Stimulated activated naive CD4-positive, alpha-beta T cell treated with Interleukin-2 at 50 U/mL for 16 hours (primary cell): ENCODE measurements at places on chromosomes 2 and 18.

GRCh38 chr2:30259827-30260679 lies 28.7 kb downstream of the LBH start:
- DNase-seq: no peak

- DNase-seq: no peak
Measured at GRCh38 chr2:230797515-230798495, 66.9 kb upstream of the ITM2C start.

DNA sequence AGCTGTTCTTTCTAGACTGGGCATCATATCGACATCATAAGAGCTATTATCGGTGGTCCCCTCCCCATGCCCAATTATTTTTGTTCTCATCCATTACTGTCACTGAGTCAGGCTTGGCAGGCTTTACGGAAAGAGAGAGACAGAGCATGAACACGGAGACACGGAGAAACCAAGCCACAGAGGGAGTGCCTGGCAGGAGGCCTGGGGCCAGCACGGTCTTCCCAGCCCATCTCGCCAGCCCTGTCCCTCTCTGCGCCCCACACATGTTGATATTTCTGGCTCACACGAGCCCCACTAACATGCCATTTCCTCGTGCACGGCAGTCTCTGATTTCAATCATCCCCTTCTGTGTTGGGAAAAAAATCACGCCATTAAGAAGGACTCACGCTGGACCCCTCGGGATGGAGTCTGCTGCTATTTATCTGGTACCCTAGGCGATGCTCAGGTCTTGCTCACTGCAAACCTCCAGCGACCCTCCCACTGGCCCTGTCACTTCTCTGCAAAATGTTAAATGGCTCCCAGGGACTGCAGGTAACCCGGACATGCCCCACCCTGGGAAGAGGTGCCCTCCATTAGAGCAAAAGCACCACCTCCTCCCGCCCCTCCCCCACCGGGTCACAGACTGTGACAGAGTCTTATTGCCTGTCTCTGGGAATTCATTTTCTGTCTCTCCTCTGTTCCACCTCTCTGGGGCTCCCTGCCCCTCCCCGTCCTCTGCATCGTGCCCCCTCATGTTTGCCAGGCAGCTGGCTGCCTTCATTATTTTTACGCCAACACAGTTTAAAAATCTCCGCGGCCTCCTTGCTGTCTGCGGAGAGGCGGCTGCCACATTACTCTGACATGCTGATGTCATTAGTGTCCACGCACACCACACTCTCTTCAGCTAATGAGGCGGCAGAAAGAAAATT lies 40.1 kb upstream of the GBX2 start:
- no peak for DNase-seq

GRCh38 chr18:37577051-37577611 lies 11.5 kb upstream of the CELF4 start:
- DNase-seq: no peak

DNA sequence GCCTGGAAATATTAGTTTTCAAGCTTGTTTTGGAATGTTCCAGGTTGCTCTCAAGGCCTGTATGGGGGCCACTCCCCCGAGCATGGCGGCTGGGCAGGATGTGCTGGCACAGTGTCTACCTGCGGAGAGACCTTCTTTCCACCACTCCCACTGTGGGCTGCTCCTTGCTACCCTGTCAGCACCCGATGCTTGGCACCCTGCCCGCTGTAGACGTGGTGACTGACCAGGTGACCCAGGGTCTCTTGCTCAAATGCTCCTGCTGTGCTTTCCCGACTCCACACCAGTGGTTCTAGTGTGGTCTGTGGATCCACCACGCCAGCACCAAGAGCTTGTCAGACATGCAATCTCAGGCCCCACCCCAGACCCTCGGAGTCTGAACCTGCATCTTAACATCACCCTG lies 213.3 kb downstream of the SH3BP4 start:
- DNase-seq: no peak

GRCh38 chr2:177767768-177768167 lies 304.8 kb downstream of the PDE11A start:
- DNase-seq: no peak

DNA sequence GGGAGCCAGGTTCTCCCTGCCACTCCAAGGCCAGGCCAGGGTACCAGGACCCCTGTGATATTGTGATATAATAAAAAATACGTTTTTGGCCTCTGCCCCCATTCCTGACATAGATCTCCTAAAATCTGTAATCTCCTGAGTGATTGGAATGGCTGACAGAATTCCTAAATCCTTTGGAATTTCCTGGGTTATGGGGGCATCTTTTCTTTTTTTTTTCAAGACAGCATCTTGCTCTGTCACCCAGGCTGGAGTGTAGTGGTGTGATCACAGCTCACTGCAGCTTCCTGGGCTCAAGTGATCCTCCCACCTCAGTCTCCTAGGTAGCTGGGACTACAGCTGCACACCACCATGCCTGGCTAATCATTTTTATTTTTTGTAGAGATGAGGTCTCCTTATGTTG lies 26.2 kb upstream of the TUBB6 start:
- DNase-seq: no peak

GRCh38 chr18:14945984-14946383 lies 198.0 kb downstream of the ANKRD30B start:
- no peak for DNase-seq

GRCh38 chr2:173355866-173356508 lies 1.3 kb downstream of the CDCA7 start:
- peak; percentile 3 for DNase-seq

DNA sequence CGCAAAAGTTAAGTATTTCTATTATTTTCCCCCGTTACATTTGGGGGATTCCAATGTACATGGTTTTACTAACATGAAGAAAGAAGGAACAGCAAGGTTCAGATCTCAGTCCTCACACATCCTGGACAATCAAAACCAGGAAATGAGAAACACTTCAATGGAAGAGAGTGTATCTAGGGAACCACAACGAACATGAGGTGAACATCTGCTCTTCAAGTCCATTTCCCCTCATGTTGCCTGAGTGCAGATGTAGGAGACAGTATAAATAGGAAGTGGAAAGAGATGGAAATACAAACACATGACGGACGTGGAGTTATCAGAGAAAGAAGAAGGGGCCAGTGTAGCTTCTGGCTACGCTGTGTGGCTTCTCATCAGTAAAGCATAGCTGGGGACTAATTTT lies 52.6 kb downstream of the CHN1 start:
- DNase-seq: no peak

GRCh38 chr2:196170213-196170605 lies 1.2 kb downstream of the STK17B start:
- peak; percentile 38 for DNase-seq

DNA sequence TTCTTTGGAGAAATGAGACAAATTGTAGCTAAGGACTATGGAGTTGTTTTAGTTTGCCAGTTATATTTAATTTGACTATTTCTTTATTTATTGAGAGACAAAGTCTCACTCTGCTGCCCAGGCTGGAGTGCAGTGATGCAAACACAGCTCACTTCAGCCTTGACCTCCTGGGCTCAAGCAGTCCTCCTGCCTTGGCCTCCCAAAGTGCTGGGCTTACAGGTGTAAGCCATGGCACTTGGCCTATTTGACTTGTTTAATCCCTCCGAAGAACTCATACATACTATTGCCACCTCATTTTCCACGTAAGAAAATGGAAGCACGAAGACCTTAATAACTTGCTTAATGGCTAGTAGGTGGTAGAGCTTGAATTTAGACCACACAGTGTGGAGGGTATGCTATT lies 988 bp upstream of the RNF144A start:
- no peak for DNase-seq

GRCh38 chr18:79781331-79781941 lies 16.3 kb upstream of the KCNG2 start:
- no peak for DNase-seq

GRCh38 chr2:16324544-16324937 lies 341.1 kb downstream of the CYRIA start:
- DNase-seq: no peak

DNA sequence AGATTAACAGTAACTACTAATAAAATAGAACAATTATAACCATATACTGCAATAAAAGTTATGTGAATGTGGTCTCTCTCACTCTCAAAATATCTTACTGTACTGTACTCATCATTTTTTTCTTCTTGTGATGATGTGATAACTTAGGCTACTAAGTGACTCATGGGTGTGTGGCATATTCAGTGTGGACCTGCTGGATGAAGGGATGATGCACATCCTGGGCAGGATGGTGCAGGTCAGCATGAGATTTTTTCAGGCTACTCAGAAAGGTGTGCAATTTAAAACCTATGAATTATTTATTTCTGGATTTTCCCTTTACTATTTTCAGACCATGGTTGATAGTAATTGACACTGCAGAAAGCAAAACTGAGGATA lies 90.7 kb downstream of the NCKAP5 start:
- DNase-seq: no peak

DNA sequence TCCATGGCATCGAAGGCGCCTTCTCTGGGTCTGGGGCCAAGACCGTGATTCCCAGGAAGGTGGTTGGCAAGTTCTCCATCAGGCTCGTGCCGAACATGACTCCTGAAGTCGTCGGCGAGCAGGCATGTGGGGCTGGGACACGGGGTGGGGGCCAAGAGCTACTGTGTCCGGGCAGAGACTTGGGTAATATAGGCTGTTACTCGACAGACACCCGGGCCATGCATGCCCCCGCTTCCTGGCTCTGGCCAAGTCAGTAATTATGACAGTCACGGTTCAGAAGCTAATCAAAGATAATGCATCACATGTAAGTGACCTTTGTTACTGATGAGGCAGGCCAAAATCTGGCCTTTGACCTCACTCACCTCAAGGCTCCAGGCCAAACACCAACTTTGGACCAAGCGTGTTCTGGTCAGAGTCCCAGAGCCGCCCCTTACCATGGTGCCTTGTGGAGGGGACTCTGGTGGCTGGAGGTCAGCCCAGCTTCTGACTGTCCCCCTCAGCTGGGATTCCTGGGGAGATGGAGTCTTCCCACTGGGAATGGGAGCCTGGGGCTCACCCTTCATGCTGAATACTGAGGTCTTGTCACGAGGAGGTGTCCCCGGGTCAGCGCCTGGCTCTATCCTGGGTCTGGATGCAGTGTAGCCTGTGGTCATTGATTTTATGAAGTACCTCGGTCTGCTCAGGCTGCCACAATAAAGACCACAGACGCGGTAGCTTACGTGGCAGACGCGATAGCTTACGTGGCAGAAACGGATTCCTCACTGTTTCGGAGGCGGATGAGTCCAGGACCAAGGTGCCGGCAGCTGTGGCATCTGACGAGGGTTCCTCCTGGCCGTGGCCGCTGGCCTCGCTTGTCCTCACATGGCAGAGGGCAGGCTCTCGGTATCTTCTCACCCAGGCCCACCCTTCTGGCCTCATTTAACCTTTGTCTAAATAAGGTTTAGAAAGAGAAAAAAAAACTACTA lies 17.7 kb upstream of the CNDP1 start:
- DNase-seq: no peak

DNA sequence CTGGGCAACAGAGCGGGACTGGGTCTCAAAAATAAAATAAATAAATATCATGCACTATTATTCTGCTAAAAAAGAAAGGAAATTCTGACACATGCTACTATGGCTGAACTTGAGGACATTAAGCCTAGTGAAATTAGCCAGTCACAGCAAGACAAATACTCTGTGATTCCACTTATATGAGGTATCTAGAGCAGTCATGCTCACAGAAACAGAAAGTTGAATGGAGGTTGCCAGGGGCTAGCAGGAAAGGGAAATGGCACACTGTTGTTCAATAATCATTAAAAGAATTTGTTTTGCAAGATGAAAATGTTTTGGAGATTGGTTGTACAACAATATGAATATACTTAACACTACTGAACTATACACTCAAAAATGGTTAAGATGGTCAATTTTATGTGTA lies 60.8 kb downstream of the NCKAP1 start:
- no peak for DNase-seq

GRCh38 chr2:43130548-43130875 lies 95.9 kb downstream of the ZFP36L2 start:
- no peak for DNase-seq

GRCh38 chr2:30605197-30605596 lies 158.2 kb downstream of the LCLAT1 start:
- no peak for DNase-seq

DNA sequence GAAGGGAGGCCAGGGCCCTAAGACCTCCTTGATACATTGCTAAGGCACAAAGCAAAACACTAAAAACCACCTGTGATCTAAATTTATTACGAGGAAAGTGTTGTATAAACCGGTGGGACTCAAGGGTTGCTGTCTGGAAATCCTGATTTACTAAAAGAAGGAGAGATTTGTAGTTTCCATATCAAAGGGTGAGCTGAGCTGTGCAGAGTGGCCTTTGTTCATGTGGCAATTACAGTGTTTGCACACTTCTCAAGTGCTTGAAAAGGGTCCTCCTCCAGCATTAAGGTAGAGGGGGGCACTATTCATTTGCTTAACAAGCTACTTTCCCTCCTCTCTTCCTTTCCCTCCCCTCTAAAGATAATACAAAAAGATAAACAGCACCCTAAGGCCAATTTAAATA lies 30.5 kb upstream of the ITGA4 start:
- DNase-seq: no peak

DNA sequence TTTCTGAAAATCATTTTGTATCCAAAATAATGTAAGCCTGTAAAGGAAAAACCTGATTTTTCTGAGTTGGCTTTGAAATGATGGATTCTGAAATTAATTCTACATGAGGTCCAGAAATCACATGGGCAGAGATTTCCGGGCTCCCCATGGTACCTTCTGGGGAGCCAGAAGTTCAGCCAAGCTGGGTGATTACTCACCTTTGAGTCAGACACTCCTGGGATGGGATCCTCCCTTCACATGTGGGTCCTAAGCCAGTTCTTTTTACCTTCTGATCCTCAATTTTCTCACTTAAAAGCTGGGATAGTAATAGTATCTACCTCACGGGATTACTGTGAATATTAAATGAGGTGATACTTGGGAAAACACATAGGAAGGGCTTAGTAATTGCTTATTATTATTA lies 179.8 kb upstream of the EPAS1 start:
- DNase-seq: no peak

- no peak for DNase-seq
Measured at GRCh38 chr2:197131558-197131855, 179.1 kb downstream of the ANKRD44 start.

GRCh38 chr2:1538663-1539062 lies 125.4 kb downstream of the TPO start:
- no peak for DNase-seq

DNA sequence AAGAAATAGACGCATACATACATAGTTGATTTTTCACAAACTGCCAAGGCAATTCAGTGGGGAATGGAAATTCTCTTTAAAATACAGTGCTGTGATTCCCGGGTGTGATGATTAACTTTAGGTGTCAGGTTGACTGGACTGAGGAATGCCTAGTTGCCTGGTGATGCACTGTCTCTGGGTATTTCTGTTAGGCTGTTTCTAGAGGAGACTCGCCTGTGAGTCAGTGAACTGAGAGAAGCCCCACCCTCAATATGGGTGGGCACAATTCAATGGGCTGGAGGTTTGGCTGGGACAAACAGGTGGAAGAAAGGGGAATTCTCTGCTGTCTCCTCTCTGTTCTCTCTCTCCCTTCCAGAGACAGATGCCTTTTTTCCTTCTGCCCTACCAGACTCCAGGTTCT lies 187.6 kb downstream of the ARHGAP28 start:
- no peak for DNase-seq

GRCh38 chr2:207230261-207231105 lies 64.7 kb upstream of the KLF7 start:
- no peak for DNase-seq

DNA sequence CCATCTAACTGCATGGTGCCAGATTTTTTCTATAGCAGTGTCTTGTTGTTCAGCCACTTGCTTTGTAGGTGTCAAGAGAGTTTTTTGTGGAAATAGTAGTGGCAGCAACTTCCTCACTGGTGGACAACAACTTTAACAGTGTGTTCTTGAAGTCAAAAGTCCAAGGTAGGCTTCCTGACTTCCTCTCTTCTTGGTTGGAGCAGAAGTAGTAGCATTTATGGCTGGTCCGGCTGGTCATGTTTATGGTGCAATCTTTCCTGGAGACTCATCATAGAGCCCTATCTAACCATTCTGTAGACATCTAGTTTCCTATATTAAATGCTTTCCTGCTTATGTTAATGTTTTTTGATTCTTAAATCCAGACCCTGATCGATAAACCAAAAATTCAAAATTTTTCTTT lies 11.7 kb downstream of the GPR75 start:
- no peak for DNase-seq
